ENCODE measurements at places on chromosomes 12 and 14.

GRCh38 chr12:122100568-122100967 is 22.0 kb downstream of the MLXIP start:
- no peak for DNase-seq

- no peak for DNase-seq
These were observed 4.3 kb downstream of the DDIT3 start for GRCh38 chr12:57515934-57516541.

DNA sequence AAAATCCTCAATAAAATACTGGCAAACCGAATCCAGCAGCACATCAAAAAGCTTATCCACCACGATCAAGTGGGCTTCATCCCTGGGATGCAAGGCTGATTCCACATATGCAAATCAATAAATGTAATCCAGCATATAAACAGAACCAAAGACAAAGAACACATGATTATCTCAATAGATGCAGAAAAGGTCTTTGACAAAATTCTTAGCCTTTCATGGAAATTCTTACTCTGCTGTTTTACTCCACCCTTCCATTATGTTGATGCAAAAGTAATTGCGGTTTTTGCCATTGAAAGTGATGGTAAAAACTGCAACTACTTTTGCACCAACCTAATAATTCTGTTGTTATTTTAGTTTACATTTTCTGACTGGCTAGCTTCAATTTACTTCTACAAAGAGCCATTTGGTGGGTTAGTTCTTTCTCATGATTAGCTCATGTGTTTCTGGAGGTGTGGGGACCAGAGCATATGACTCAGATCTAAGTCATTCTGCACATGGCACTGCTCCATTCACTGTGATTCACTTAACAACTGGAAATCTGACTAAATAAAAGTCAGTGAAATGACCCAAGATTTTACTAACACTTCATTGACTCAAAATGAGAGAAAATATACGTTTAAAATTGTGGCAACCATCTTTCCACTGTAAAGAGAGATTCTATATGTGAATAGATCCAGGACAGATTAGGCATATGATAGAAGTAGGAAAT is 99.9 kb downstream of the TMTC3 start:
- peak; percentile 99 for DNase-seq

GRCh38 chr12:73383584-73384222 is 1111.5 kb downstream of the TRHDE start:
- DNase-seq = no peak

- DNase-seq = no peak
These were observed 28.6 kb upstream of the PPM1H start for GRCh38 chr12:62963486-62964041.

GRCh38 chr14:52923902-52924575 is 26.8 kb downstream of the FERMT2 start:
- DNase-seq = no peak

- no peak for DNase-seq
These were observed 348.3 kb downstream of the KCNH5 start for GRCh38 chr14:62696929-62697328.

DNA sequence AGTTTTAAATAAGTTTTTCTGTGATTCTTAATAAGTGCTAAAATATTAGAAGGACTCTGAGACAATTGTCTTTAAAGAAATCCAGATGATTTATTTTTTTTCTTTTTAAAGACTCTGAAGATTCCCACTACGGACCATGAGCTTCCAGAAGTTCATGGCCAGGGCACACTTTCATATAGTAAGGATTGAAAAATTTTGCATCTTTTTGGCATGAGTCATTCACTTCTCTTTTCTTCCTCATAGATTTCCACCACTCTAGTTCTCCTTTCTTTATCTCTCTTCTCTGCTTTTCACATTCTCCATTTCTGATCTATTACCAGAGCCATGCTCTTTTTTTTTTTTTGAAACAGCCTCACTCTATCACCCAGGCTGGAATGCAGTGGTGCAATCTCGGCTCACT is 385.8 kb downstream of the FLRT2 start:
- DNase-seq = peak; percentile 25

DNA sequence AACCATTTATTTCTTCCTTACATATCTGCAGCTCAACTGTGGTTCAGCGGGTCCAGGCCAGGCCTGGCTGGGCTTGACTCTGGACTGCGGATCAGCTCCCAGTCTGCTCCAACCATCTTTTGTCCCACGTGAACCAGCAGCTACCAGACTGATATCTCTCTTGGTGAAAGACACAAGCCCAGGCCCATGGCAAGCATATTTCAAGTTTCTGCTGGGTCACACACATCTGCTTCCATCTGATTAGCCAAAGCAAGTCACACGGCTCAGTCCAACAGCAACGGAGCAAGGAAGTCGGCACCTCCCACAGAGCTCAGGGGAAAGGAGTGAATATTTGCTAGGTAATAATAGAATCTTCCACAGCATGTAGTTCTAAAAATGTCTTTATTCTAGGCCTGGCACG is 24.7 kb upstream of the MARK3 start:
- no peak for DNase-seq

DNA sequence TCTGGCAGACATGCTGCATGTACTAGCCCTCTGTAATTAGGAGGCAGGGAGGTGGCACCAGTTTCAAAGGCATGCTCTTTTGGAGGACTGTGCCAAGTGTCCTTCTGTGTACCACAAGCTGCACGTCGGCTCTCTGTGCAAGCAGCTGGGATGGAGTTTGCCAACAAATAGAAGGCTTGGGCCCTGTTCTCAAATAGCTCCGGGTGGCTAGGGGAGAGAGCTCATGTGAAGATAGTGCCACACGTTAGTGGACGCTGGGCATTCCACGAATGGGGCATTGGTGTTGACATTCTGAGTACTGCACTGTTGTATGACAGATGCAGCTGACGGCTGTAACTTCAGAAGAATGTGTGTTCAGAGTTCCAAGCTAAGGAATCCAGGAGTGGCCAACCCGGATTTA is 4.4 kb downstream of the AACS start:
- no peak for DNase-seq

DNA sequence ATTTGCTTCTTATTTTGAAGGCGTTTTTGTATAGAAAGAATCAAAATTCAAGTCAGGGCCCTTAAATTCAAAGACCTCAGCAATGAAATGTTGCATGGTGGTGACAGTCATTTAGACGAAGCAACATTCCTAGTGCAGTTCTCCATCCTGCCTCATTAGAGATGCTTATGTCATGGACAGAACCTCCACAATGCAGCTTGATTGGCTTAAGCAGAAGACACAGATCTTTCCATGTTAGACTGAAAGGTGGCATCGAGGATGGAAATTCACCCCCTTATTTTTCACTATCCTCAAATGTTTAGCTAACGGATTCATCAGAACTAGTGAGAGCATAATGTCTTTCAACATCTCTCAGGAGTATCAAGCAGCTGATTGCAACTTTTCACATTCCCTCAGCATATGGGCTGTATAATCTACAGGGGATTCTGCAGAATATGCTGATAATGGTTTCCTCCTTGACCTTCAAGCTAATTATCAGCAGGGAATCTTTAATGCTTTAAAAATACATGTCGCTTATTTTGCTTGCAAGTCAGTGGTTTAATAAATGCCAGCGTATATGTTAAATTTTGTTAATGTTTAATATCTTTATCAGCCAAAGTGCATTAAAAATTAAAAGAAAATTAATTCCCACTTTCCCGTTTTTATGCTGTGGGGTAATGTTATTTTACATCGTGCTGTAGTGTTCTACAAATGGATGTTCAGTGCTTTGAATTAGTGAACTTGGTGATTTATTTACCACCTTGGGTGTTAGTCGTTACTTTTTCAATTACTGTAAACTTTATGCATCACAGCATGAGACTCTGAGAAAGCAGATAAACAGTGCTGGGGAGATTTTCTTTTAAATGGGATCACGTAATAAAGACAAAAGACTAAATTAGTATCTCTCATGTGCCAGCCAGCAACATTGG is 12.8 kb upstream of the NRDE2 start:
- DNase-seq = no peak

DNA sequence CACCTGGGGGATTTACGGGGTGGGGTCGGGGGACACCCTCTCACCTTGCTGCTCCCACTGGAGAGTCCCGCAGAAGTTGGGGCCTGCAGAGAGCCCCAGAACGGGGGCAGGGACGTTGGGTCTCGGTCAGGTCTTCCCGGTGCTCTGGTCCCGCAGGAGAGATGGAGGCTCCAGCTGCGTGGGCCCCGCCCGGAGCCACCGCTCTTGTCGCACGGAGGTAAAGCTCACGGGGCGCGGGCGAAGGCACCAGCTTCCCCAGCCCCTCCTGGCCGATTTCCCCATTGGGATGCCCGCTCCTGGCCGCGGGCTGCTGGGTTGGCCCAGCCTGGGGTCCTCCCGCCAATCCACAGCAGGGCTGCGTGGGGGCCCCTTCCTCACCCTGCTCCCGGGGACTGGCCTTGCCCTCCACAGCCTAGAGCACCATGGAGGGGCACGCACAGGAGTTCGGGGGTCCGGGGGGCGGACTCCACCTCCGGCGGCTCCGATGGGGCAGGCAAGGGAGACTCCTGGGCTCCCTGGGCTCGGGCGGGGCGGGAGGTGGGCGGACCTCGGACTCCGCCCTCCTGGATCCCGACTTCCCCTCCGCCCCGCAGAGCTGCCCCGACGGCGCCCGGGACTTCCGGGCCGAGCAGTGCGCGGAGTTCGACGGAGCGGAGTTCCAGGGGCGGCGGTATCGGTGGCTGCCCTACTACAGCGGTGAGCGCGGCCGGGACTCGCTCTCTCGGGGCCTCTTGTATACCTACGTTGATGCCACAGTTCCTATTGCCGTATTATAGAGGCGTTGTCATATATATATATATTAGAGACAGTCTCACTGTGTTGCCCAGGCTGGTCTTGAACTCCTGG is 8.4 kb downstream of the PAPLN start:
- DNase-seq = peak; percentile 49

- no peak for DNase-seq
These were observed 713 bp upstream of the FBXL14 start for GRCh38 chr12:1595026-1595561.

GRCh38 chr12:4859478-4860210 is 50.1 kb upstream of the KCNA1 start:
- DNase-seq = no peak

- peak; percentile 28 for DNase-seq
These were observed 59.8 kb downstream of the SUDS3 start for GRCh38 chr12:118436002-118436730.

DNA sequence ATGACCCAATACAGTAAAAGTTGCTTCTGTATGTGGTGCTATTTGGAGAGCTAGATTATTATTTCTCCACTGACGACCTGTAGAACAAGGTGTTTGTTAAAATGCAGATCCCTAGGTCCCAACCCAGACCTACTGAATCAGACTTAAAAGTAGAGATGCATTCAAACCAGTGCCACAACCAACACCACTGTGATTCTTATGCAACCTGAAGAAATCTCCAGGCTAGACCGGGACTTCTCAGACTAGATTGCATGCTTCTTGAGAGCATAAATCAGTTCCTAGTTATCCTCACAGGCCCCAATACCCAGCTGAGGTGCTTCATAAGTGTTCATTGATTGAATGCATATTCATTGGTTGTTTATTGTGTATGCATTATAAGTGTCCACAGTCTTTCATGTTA is 78.2 kb downstream of the SPTSSA start:
- no peak for DNase-seq

DNA sequence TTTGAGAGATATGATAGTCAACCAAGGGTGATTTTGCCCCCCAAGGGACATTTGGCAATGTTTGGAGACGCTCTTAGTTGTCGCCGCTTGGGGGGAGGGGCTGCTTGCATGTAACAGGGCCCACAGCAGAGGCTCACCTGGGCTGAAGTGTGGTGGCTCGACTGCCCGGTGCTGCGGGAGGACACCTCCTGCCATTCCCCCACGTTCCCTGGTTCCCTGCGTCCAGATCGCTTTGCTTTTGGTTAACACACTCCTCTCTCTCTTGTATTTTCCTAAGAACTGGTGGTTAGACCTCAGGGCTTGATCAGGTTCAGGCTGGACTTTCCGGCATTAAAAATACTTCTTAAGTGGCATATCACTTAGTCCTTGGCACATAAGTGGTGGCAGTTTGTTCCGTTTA is 18.9 kb downstream of the PPP2R5C start:
- no peak for DNase-seq

DNA sequence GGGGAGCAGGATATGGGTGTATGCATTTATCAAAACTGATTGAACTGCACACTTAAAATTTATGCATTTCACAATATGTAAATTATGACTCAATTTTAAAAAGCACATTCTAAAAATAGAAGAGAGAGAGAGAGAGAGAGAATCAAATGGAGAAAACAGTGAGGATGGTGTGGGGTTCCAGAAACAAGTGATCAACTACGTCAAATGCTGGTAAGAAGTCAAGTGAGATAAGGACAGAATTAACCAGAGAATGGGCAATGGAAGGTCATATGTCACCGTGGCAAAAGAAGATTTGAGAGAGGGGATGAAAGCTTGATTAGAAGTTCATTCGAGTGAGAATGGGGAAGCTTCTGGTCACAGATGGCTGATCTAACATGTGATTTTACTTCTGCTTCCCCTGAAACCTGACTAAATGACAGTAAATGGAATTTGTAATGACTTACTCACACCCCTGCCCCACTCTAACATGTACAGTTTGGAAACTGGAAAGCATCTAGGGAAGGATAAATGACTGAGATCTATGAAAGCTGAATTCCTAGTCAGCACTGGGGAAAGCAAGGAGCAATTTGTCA is 276.5 kb upstream of the AMIGO2 start:
- peak; percentile 9 for DNase-seq

DNA sequence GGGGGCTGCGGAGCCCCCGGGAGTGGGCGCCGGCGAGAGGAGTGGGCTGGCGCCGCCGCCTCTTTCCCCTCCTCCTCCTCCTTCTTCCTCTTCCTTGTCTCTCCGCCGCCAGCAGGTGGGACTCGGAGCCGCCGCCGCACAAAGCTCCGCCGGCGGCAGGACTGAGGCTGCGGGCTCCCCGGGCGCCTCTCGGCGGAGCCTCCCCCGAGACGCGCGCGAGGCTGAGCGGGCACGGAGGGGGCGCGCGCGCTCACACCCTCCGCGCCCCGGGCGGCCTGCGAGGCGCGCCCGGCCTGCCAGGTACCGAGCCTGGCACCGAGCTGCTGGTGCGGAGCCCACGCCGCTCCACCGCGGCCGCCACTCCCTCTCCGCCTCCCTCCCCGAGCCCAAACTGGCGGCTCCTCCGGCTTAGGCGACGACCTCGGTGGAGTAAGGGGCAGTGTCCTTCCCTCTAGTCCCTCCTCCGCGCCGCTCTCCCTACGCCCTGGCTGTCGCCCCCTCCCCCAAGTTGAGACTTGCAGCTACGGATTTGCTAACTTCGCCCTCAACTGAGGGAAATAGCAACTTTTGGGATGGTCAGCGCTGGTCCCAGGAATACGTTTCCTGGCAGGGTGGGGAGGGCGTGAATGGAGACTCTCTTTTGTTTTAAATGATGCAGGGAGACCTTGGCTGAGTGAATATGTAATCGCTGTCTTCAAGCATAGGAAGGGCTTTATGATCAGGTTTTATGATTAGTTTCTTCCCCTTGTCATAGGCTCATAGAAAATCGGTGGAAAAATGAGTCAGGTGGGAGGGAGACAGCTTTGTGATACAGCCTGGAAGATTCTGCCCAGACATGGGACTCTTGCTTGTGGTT is 199.5 kb upstream of the CAND1 start:
- no peak for DNase-seq

DNA sequence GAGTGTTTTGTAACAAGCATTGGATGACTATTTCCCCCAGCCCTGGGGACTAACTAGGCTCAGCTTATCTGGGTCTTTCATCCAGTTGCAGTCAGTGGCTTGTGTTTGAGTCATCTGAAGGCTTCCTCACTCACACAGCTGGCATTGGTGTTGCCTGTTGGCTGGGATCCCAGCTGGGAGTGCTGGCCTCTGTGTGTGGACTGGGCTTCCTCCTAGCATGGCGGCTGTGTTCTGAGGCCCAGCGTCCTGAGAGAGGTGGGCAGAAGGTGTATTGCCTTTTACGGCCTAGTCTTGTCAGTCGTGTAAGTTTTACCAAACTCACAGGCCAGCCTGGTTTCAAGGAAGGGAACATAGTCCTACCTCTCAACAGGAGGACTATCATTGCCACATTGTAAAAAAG is 28.3 kb upstream of the PPP2R5C start:
- DNase-seq = peak; percentile 72

GRCh38 chr14:52307905-52308304 is 6.2 kb upstream of the PTGER2 start:
- no peak for DNase-seq
